NCI-H526 (cell line): ENCODE measurements at places on chromosomes 7 and 10.

- DNase-seq = no peak
Measured at GRCh38 chr7:143181349-143181748, 1.9 kb upstream of the TAS2R39 start.

DNA sequence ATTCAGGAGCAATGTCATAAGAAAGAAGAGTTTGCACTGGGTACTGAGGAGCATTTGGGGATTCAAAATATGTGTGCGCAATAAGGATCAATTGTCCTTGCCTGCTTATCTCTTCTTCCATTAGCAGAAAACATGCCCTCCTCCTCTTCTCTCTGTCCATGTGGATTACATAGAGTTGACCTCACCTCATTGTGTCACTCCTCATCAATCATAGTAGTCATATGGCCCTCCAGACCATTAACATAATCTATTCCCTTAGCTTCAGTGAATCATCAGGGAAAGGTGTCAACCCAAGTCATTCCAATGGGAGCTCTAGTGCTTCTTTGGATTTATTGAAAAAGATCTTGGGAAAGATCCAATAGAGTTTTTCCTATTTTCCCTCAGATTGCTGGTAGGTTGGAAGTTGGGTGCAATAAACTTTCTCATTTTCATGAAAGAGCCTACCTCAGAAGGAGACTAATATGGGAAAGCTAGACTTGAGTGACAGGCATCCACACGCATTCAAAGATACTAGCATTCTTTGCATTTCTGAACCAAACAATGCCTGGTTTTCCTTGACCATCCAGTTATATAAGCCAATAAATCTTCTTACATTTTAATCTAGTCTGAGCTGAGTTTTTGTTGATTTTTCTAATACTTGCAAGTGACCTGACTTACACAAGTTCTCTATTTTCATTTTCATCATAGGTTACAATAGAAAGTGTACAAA lies 71.5 kb upstream of the FAM13C start:
- DNase-seq = no peak

DNA sequence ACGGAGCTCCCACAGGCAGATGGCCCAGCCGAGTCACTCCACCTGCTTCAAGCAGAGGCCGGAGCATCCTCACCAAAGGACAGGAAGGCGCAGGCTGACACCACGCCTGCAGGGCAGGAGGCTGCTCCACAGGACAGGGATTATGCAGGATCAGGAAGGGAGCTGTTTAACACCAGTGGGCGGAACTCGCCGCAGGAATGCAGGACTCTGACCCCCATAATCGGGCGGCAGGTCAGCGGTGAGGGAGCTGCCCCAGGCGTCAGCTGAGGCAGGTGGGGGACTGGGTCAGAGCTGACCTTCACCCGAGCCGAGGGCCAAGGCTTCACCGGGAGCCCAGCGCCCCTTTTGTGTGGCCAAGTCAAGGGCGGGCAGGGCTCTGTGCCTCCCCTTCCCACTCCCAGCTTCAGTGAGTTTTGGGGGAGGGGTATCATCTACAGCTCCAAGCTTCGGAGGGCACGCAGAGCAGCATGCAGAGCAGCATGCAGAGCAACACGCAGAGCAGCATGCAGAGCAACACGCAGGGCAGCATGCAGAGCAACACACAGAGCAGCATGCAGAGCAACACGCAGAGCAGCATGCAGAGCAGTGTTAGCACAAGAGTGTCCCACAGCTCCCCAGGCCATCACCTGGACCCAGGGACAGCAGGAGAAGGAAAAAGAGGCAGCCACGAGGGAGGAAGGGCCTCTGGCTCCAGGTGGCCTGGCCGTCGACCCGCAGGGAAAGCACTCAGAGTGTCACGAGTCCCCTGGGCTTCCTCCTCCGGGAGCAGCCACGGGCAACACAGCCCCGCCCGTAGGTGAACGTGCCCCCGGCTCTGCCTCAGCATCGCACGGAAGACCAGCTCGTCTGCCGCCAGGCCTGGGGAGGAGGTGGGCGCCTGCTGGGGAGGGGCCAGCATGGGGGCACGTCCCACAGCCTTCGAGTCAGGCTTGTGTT lies 151.7 kb upstream of the PPP2R2D start:
- DNase-seq = peak; percentile 27

- DNase-seq = no peak
Measured at GRCh38 chr10:96257944-96258343, 13.4 kb downstream of the BLNK start.

- DNase-seq = no peak
Measured at GRCh38 chr7:21330462-21331178, 97.3 kb upstream of the SP4 start.

GRCh38 chr7:147013825-147014224 lies 897.2 kb downstream of the CNTNAP2 start:
- no peak for DNase-seq

GRCh38 chr7:77538281-77539212 lies 1.5 kb downstream of the PTPN12 start:
- peak; percentile 72 for DNase-seq

DNA sequence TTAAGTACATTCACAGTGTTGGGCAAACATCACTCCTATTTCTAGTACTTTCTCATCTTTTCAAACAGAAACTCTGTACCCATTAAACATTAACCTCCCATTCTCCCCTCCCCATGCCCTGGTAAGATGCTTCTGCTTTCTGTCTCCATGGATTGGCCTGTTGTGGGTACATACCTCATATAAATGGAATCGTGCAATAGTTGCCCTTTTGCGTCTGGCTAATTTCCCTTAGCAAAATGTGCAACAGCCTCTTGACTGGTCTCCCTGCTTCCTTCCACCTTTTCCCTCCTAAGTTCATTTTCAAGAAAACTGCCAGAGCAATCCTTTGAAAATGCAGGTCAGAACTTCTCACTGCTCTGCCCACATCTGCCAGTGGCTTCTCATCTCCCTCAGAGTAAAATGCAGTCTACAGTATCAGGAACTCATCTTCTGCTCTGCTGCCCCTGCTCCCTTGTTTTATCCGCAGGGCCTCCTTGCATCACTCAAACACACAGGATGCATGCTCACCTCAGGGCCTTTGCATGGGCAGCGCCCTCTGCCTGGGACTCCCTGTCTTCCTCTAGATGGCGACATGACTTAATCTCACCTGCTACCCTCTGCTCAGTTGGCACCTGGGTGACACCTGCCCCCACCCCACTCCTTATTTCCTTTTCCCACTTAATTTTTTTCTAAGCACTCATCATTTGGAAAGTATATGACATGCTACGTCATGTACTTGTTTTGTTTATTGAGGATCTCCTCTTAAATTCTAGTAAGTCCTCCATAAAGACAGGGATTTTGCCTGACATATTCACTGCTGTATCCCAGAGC lies 44.3 kb upstream of the ECHDC3 start:
- DNase-seq = no peak

GRCh38 chr7:26167303-26167934 lies 15.4 kb downstream of the NFE2L3 start:
- DNase-seq = no peak

DNA sequence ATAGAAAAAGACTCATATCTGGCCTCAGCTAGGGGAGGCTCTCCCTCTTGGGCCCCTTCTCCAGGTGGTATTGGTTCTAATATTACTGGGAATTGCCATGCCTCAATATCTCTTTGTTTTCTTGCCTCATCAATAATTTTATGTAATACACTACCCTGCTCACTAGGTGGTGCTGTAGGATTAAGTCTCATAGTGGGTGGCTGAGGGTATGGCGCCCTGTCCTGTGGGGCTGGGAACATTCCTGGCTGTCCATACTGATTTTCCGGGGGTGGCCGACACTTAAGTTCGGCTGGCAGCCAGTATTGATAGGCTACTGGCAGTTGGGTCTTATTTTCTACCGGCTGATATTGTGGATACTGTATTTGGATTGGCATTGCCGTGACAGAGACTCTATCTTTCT lies 9.0 kb upstream of the TAS2R3 start:
- DNase-seq = peak; percentile 21

- DNase-seq = no peak
Measured at GRCh38 chr7:43531700-43532099, 51.2 kb upstream of the STK17A start.

DNA sequence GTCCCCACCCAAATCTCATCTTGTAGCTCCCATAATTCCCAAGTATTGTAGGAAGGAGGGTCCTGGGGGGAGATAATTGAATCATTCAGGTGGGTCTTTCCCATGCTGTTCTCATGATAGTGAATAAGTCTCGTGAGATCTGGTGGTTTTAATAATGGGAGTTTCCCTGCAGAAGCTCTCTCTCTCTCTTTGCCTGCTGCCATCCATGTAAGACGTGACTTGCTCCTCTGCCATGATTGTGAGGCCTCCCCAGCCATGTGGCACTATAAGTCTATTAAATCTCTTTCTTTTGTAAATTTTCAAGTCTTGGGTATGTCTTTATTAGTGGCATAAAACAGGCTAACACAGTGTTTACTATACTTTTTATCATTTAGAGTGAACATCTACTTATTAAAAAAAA lies 338.8 kb downstream of the ANKRD7 start:
- DNase-seq = no peak

GRCh38 chr7:106112972-106113421 lies 885 bp upstream of the SYPL1 start:
- DNase-seq = no peak

- no peak for DNase-seq
Measured at GRCh38 chr10:101881036-101881774, 37.6 kb upstream of the KCNIP2 start.

DNA sequence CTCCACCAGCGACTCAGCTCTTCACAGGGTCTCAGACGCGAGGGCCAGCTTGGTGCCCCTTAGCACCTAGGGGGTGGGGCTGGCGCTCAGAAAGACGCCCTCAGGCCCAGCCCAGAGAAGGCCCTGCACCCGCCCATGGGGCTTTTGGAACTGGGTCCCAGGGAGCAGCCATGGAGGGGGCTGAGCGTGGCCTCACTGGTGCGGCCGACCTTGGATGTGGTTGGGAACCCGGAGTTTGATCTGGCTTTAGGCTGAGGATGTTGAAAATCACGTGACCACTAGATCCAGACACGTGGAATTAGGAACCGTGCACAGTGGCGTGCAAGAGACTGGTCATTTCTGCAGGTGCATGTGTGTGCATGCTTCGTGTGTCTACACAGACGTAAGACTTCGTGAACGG lies 185.4 kb downstream of the DNAJB6 start:
- no peak for DNase-seq

GRCh38 chr10:87505366-87506111 lies 846 bp downstream of the MINPP1 start:
- DNase-seq = no peak
